ENCODE measurements at places on chromosomes 4 and X.

- DNase-seq: no peak
These were observed 66.1 kb downstream of the CDS1 start for GRCh38 chr4:84648863-84649647.

DNA sequence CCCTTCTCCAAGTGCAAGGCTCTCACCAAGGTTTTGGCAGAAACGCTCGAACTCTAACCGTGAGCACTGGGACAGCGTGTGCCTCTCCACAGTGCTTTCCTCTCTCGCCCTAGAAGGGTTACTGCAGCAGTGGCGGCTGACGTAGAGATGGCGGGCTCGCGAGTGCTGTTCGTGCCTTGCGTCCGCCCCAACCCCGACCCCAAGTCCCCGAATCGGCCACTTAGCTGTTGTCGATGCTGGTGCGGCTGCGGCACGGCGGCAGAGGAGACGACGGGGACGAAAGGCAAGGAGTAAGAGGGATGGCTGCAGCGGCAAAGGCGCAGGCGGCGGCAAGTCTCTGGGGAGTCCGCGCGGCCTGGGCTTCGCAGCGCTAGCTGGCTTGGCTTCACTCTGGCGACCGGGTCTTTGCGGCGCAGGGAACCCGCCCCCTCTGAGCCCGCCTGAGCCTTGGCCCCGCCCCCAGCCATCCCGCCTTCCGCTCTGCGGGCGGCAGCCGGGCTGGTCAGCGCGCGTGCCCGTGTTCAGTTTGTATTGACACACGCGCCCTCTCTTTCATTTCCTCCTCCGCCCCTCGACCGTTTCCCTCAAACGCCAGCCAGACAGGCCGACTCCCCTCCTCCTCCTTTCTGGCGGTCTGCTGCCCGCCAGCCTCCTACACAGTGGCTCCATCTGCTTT, at the start of gene SPIN4:
SPIN4 (minus strand) TSS at position 392 of the 676 bp plus-strand sequence. CDS start 513 bp downstream, outside the sequence.
- peak; percentile 85 for DNase-seq

GRCh38 chr4:182805750-182806149, 111.4 kb downstream of the DCTD start:
- no peak for DNase-seq

GRCh38 chrX:107849747-107850421, 24.2 kb downstream of the MID2 start:
- no peak for DNase-seq

GRCh38 chrX:49308604-49309269, 5.3 kb downstream of the GAGE10 start:
- DNase-seq: no peak

DNA sequence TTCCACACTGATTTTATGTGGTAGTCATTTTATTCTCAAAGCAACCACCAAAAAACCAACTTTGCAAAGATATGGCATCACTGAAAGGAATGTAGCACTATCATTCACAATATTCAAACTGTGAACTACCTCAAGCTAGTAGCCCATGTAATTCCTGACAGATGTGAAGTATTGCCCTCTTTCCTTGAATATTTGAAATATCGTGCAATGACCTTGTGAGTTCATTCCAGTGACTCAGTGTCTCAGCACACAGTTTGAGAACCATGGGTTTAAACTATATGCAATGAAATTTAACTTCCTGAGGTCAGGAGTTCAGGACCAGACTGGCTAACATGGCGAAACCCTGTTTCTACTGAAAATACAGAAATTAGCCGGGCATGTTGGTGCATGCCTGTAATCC, 20.9 kb upstream of the IQCM start:
- no peak for DNase-seq

- no peak for DNase-seq
These were observed 10.6 kb upstream of the HPF1 start for GRCh38 chr4:169768385-169768784.

DNA sequence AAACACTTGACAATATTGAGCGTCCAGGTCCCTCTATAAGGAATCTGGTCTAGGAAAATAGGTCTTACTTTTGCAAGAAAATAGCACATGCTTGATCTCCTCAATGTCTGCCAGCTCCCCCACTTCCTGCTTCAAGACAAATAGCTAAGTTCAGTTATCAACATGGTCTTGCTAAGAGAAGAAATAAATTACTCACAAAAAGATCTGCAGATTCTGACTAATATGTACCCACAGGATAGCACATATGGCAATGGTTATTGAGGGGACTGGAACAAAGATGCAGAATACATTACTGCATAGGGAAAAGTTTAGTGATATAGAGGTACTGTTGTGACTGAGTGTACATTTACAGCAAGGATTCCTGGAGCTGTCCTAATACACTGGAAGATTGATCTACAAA, 457.5 kb upstream of the GRID2 start:
- no peak for DNase-seq

GRCh38 chrX:126929071-126929470, 109.5 kb downstream of the PRR32 start:
- DNase-seq: no peak

- DNase-seq: no peak
These were observed 1.3 kb upstream of the SEPSECS start for GRCh38 chr4:25161593-25161950.

GRCh38 chr4:76194325-76194724, 19.3 kb downstream of the SCARB2 start:
- DNase-seq: no peak

GRCh38 chr4:86895692-86896488, 3.7 kb upstream of the C4orf36 start:
- peak; percentile 63 for DNase-seq

DNA sequence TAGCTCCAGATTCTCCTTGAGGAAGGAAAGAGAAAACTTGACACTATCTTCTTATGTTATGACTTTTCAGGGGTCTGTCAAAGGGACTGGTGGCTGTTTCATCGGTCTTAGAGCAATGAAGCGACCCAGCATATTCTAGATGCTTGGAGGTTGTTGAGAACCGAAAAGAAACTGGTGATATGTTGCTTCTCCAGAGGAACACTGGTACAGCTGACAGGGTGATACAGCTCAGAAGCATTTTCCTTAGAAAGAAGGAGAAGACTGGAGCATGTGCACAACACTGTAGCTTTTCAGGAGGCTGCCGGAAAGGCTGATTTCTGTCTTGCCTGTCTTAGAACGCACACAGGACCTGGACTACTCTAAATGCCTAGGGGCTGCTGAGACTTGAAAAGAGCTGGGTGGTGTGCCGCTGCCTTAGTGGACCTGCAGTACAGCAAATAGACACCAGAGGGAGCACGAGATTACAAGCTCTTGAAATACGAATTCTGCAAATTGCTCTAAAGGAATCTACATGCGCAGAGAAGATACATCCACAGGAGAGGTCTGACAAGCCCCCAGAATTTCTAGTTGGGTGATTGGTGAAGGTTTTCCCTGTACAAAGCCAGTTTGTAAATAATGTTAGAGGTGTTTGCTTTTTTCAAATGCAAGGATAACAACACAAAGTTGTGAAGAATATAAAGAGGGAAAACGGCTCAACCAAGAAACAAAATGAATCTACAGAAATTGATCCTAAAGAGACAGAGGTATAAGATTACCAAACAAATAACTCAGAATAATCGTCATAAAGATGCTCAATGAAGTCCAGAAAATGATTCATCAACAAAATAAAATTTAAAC, 223.1 kb upstream of the DMD start:
- DNase-seq: peak; percentile 40

GRCh38 chr4:101355246-101355645, 7.9 kb upstream of the PPP3CA start:
- no peak for DNase-seq

DNA sequence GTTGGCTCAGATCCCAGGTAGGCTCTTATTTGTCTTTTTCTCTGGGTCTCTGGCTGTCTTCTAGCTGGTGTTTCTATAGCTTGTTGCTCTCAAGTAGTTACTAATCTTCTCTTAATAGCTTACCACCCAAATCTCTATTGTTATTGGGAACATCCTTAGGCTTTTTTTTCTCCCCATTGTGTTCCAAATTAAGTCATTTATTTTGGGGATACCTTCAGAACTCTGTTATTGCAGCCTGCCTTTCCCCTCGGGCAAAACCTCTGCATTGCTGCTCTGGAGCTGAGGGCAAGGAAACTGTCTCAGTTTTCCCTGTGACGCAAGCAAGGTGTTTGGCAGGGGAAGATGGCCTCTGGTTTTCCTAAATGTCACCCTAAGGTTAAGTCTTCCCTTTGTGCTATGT, 338.1 kb upstream of the ZCCHC13 start:
- no peak for DNase-seq

GRCh38 chrX:148541584-148541940, 41.1 kb downstream of the AFF2 start:
- DNase-seq: no peak

Measured in NCI-H460 (cell line).